ENCODE measurements at places on chromosomes 4 and X. TPM values are rescaled to one million over a fixed set of nuclear protein-coding genes. Genes with fewer than 3 reads are reported as not detected.

GRCh38 chrX:66676990-66677389 is 38.1 kb upstream of the EDA2R start:
- no peak for DNase-seq

- DNase-seq: no peak
Observed at GRCh38 chr4:74446193-74446868, 1.4 kb downstream of the AREG start.

GRCh38 chr4:95676190-95676589 is 127.4 kb upstream of the UNC5C start:
- no peak for DNase-seq

DNA sequence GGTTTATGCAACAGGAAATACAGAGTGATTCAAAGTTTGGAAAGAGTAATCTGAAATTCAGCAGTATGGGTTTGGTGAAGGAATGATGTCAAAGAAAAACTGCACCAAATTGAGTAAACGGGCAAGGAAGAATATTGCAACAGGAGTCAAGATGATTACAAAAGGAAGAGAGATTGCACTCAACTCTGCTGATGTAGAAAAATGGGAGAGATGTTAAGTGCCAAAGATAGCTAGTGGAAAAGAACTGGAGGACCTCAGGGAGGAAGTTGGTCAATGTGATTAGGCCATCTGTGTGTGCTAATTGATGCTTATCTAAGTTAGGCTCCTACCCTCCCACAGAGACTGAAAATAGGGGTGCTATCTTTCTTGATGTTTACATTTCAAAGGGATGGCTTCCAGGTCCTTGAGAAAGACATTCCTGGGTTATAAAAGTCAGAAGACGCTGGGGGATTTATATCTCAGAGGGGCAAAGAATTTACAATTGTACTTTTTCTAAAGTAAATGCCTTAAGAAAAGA is 167.4 kb upstream of the FAM47A start:
- DNase-seq: no peak

- no peak for DNase-seq
Observed at GRCh38 chr4:47612116-47613023, 127.3 kb downstream of the ATP10D start.

DNA sequence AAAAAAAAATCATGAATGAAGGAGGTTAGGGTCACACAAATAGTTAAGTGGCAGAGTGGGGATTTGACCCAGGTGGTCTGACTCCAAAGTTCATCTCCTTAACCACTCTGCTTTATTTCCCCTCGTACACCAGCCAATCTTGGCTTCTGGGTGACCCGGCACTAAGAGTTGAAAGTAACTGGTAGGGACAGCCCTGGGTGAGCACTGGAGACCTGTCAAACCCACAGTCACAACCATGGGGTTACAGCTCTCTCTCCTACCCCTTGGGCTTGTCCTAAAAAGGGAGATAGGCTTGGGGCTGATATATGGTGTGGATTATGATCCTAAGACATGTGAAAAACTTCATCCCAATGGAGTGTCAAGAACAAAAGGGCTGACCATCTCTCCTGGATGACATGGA is 12.5 kb downstream of the IGFBP7 start:
- DNase-seq: no peak

GRCh38 chr4:45776146-45776545 is 347.7 kb downstream of the GABRG1 start:
- DNase-seq: no peak

GRCh38 chr4:125762537-125762936 is 447.8 kb downstream of the FAT4 start:
- DNase-seq: no peak

- DNase-seq: no peak
Observed at GRCh38 chr4:147233-147632, 22.9 kb downstream of the ZNF718 start.

DNA sequence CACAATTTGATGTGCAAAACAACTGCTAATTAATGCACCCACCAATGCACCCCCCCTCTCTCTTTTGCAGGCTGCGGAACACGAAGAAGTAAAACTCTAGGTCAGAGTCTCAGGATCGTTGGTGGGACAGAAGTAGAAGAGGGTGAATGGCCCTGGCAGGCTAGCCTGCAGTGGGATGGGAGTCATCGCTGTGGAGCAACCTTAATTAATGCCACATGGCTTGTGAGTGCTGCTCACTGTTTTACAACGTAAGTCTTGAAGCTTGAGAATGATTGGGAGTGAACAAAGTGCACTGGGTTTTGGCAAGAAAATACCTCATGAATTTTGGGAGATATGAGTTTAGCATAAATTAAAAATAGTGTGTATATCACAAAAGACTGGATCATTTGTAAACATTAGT is 28.9 kb downstream of the TMPRSS11E start:
- DNase-seq: no peak

DNA sequence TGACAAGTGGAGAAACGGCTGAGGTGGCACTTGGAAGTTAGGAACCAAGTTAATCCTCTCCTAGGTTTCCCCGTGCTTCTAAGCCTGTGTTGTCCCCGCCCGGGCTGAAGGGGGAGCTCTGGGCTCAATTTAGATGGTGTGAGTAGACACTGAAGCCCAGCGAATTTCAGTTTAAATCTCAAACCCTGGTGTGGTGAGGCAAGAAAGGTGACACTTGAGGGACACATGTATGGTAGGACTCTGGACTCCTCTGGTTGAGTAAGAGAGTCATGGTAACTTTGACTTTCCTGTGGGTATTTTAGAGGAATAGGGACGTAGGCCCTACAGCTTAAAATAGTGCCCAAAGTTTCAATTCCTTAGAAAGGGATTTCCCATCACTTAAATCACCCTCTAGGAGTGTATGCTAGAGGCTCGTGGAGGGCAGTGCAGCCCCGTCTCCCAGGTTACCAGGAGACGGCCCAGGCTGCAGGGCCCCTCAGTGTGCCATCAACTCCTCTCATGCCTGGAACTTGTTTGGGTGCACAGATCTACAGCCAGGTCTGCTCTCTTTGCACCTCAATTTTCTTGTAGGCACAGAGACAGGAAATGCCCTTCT is 24.0 kb downstream of the HAND2 start:
- DNase-seq: peak; percentile 56

- DNase-seq: no peak
Observed at GRCh38 chr4:159347813-159348212, 244.9 kb downstream of the RAPGEF2 start.

DNA sequence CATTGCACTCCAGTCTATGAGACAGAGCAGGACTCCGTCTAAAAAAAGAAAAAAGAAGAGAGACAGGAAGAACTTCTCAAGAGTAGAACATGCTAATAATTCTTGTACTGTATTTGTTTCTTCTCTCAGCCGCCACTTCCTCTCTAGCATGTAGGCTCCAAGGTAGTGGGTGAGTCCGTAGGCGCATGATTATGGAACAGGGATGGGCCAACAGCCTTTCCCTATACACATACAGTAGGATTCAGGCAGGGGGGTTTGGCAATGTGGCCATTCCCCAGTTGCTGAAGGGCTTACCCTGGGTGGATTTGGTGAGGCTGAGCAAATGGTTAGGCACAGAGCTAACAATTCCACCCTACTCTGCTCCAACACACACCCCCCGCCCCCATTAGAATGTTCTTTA is 35.0 kb upstream of the APLN start:
- DNase-seq: no peak

- no peak for DNase-seq
Observed at GRCh38 chr4:39348371-39349315, 17.5 kb downstream of the RFC1 start.

- peak; percentile 16 for DNase-seq
Observed at GRCh38 chr4:17347445-17347844, 164.4 kb downstream of the QDPR start.

- DNase-seq: no peak
Observed at GRCh38 chr4:52317981-52318380, 266.9 kb downstream of the SPATA18 start.

DNA sequence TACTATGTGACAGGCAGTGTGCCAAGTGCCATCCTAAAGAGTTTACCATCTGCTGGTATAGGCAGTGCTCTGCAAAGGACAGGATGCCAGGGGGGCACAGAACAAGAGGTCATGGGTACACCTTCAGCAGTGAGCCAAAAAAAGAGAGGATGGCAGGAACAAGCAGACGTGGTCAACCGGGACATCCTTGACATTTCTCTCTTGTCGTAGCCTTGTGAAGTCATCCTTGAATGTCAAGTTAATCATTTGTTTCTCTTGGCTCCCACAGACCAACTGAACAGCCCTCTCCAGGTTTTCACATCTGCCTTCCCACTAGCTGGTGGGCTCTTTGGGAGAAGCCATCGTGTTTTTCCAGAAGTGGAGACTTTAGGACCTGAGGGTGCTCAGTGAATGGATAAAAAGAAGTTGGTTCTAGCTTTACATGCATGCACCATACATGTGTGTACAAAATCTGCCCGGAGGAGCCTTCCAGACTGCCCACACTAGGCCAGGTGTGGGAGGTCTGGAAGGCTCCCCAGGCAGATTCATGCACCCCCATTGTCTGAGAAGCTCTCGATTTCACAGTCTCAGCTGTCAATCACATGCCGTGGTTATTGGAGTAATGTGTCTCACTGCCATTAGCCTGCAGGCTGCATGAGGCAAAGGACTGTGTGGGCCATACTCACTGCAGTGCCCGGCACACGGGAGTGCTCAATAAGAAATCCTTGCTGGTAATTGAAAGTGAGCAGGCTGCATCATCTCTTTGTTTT is 16.4 kb downstream of the PNMA6F start:
- no peak for DNase-seq

The SH2D1A gene
- 0.15 TPM for total RNA-seq

The PI4K2B gene
- total RNA-seq: 19.3 TPM

The ARHGAP6 gene
- total RNA-seq: 0.10 TPM

The XAGE2 gene
- not detected for total RNA-seq

The PROM1 gene
- 17.7 TPM for total RNA-seq

The OTUD6A gene
- total RNA-seq: not detected

The NSG1 gene
- total RNA-seq: 0.12 TPM

The CHIC2 gene
- total RNA-seq: 10.8 TPM

The TCEAL5 gene
- total RNA-seq: not detected
